ENCODE measurements at places on chromosomes 4 and X.

DNA sequence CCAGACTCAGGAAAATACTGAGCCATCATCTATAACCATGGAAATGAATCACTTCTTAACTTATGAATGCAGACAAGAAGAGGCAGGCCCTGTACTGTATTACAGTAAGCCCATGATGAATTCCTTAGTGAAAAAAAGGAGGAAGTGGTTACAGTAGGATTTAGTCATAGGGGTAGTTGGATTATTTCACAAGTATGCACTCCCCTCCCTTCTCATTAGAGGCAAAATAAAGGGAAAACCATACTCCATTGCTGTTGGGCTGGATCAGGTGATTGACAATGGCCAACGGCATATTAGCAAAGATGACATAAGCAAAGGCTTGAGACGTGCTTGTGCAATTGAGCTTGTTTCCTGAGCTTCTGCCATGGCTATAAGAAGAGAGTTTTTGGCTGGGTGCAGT lies 181.1 kb upstream of the PRPS2 start:
- DNase-seq: no peak

GRCh38 chr4:123474817-123475216 lies 78.2 kb downstream of the SPRY1 start:
- DNase-seq: no peak

GRCh38 chr4:77095101-77095821 lies 19.5 kb upstream of the CCNI start:
- no peak for DNase-seq

DNA sequence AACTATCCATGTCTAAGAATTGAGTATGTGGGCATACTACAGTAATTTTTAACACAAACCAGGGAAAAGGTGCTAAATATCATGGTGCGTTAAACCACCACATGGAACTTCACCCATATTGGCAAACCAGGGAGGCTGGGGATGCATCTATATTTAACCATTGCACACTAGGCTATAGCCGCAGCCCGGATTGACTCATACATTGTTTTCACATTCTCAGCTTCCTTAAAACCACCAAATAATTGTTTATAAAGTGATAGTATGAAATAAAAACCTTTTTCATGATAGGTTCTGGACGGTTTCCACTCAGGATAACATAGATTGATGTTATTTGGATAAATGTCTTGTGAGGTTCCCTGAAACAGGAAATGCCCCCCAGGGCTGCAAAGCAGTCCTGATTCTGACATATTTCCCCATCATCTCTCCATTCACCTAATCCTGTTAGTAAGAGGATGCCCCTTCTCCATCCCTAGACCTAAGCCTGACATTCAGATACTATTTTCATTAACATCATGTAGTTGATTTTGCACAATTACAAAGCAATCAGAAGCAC lies 7.9 kb downstream of the COL25A1 start:
- no peak for DNase-seq

- DNase-seq: no peak
Measured at GRCh38 chrX:70338290-70338689, 48.4 kb downstream of the KIF4A start.
